ENCODE measurements at places on chromosomes 6 and 20.

- no peak for DNase-seq
Measured at GRCh38 chr6:51541847-51542246, 545.6 kb downstream of the PKHD1 start.

- DNase-seq = no peak
Measured at GRCh38 chr6:20669571-20670314, 135.5 kb downstream of the CDKAL1 start.

GRCh38 chr6:33585403-33586107 is 5.5 kb upstream of the BAK1 start:
- peak; percentile 83 for DNase-seq

GRCh38 chr6:107059606-107060005 is 31.6 kb downstream of the MTRES1 start:
- no peak for DNase-seq

DNA sequence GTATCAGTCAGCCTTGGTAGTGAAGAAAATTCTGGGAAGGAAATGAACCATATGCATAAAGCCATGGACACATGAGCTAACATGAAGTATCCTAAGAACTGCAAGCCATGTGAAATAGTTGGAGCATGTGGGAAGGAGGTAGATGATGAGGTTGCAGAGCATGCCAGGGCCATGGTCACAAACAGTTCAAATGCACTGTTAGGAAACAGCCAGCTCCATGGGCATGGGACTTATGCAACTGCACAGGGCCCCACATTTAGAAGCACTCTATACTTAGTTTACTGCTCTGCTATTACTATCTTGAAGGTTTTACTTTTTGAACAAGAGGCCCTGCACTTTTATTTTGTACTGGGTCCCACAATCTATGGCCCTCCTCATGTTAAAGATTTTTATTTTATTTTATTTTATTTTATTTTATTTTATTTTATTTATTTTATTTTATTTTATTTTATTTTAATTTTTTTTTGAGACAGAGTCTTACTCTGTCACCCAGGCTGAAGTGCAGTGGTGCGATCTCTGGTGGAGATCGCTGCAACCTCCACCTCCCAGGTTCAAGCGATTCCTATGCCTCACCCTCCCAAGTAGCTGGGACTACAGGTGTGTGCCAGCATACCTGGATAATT is 169.1 kb downstream of the IBTK start:
- no peak for DNase-seq

DNA sequence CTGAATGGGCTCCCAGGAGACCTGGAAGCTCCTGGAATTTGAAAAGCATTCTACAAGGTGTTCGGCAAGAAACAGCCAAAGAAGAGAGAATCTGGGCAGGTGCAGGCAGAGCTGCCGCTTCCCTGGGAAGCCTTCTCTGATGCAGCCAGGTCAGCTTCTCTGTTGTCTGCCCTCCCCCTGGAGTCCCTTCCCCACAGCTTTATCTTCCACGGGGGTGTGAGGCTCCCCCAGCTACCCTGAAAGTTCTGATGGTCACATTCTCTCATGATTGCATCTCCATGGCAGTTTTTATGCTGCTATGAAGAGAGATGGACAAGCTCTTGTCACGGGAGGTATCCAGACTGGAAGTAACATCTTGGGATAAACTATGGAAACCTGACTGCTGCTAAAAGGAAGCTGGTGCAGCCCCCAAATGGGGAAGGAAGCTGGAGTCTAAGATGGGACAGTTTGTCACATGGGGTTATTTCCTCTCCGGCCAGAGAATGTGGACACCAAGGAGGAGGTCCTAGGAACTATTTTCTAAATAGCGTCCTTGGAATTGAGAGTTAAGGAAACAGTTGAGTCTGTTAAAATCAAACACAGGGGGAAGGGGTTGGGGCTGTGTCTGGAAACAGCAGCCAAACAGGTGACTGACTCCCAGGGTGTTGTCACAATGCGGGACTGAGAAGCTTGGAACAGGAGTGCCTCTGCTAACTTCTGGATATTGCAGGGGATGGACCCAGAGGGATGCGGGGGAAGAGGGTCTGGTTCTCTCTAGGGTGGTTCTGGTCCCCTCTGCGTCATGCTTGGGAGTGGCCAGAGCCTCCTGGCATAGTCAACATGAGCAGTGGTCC is 91.1 kb downstream of the ASXL1 start:
- no peak for DNase-seq

DNA sequence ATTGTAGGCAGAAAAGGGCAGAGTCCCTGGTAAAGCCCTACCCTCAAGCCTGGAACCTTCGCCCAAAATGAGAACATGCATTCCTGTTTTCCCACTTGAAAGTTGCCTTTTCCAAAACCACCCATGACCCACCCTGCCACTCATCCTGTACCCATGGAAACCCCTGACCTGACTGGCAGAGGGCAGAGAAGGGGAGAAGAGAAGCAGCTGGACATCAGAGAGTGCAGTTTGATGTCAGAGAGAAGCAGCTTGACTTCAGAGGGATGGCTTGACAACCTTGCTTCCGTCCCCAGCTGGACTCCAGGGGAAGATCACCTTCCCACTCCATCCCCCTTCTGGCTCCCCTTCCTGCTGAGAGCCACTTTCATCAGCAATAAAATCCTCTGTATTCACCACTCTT is 123.6 kb upstream of the SHLD1 start:
- no peak for DNase-seq

GRCh38 chr6:23522792-23523547 is 603.0 kb upstream of the NRSN1 start:
- no peak for DNase-seq

DNA sequence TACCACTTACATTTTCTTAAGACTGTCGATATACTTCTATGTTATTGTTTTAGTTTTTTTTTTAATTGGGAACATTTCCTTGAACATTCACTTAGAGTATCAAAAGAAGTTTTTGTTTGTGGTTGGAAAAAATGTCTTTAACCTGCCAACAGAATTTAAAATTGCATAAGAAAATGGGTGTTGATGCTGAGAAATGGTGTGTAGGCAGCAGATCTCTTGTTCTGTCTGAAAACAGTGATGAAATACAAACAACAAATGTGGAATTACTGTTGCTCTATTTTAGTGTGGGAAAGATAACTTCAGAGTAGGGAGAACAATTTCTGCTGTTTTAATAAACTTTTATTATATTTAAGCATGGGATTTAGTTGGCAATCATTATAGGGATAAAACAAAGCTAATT is 293.5 kb downstream of the CDKAL1 start:
- DNase-seq = no peak

GRCh38 chr6:15473741-15474161 is 189.1 kb downstream of the DTNBP1 start:
- DNase-seq = no peak

- no peak for DNase-seq
Measured at GRCh38 chr20:55961376-55962330, 43.7 kb downstream of the CBLN4 start.

Measured in nephron progenitor cell (in vitro differentiated cells).